CD4-positive, CD25-positive, alpha-beta regulatory T cell (primary cell): ENCODE measurements at places on chromosomes 13 and 19. TPM values are rescaled to one million over a fixed set of nuclear protein-coding genes. Genes with fewer than 3 reads are reported as not detected.

DNA sequence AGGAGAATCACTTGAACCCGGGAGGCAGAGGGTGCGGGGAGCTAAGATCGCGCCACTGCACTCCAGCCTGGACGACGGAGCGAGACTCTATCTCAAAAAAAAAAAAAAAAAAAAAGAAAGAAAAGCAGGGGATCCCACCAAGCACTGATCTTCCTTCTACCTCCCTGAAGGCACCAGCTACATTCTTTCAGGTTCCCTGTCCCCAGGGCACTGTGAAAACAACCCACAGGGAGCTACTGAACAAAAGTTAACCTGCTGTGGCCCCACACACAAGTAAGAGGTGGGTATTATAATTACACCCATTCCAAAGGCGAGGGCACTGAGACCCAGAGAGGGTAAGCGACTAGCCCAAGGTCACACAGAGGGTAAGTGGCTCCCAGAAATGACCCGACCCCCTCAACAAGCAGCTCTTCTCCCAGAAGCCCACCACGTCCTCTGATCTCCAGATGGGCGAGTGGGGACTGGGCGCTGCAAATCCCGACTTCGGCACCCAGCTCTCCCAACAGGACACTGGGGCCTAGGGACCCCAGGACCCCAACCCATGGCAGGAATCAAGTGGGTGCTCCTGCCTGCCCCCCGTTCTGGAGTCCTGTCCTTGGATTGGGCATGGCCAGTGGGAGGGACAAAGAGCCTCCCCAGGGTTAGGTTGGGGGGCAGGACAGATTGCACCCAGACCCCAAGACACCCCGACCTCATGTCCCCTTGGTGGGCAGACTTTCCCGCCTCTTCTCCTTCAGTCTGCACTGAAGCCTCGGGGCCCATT lies 2.4 kb downstream of the LMNB2 start:
- DNase-seq, result no peak
- no peaks in the 10 kb centered on the region for H3K36me3 ChIP-seq
- H3K27me3 ChIP-seq, result no peaks in the 10 kb centered on the region
- no peak overlapping the region for H3K4me3 ChIP-seq
- H3K27ac ChIP-seq, result peak overlapping the region; percentile 69

GRCh38 chr19:48543121-48543710 lies 8.8 kb upstream of the SULT2B1 start:
- DNase-seq, result no peak
- H3K27me3 ChIP-seq, result no peaks in the 10 kb centered on the region
- no peak overlapping the region for H3K4me3 ChIP-seq
- H3K36me3 ChIP-seq, result no peaks in the 10 kb centered on the region
- H3K27ac ChIP-seq, result no peak overlapping the region
- H3K4me1 ChIP-seq, result no peaks in the 10 kb centered on the region

- peaks cover 2% of the 10 kb centered on the region for H3K4me1 ChIP-seq
- no peak overlapping the region for H3K4me3 ChIP-seq
- peaks cover 24% of the 10 kb centered on the region for H3K27me3 ChIP-seq
- no peak overlapping the region for H3K27ac ChIP-seq
- DNase-seq, result no peak
- H3K36me3 ChIP-seq, result no peaks in the 10 kb centered on the region
These were observed 5.3 kb downstream of the MLNR start for GRCh38 chr13:49225223-49226042.

DNA sequence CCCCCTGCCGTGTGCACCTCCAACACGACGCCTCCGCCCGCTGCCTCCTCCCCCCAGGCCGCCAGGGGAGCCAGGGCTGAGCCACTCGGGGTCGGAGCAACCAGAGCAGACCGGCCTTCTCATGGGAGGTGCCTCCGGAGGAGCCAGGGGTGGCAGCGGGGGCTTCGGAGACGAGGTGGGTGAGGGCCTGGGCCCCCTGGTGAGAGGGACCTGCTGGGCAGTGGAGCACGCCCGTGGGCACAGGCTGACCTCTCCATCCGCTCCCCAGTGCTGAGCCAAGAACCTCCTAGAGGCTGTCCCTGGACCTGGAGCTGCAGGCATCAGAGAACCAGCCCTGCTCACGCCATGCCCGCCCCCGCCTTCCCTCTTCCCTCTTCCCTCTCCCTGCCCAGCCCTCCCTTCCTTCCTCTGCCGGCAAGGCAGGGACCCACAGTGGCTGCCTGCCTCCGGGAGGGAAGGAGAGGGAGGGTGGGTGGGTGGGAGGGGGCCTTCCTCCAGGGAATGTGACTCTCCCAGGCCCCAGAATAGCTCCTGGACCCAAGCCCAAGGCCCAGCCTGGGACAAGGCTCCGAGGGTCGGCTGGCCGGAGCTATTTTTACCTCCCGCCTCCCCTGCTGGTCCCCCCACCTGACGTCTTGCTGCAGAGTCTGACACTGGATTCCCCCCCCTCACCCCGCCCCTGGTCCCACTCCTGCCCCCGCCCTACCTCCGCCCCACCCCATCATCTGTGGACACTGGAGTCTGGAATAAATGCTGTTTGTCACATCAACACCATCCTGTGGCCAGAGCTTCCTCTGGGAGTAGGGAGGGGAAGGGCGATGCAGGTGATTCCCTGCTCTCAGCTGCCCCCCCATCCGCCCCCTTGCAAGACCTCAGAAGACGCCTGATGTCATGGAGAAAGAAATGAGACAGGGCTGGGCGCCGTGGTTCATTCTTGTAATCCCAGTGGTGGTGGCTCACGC lies 12.0 kb downstream of the BCAM start:
- no peaks in the 10 kb centered on the region for H3K27me3 ChIP-seq
- H3K4me3 ChIP-seq, result no peak overlapping the region
- no peaks in the 10 kb centered on the region for H3K4me1 ChIP-seq

GRCh38 chr19:2278459-2279158 lies 3.4 kb downstream of the PEAK3 start:
- no peaks in the 10 kb centered on the region for H3K27me3 ChIP-seq
- H3K4me1 ChIP-seq, result peaks cover 27% of the 10 kb centered on the region
- no peaks in the 10 kb centered on the region for H3K36me3 ChIP-seq
- no peak for DNase-seq
- no peak overlapping the region for H3K27ac ChIP-seq
- no peak overlapping the region for H3K4me3 ChIP-seq

GRCh38 chr19:53532362-53532761 lies 5.6 kb upstream of the ZNF331 start:
- no peak overlapping the region for H3K27ac ChIP-seq
- H3K27me3 ChIP-seq, result no peaks in the 10 kb centered on the region
- DNase-seq, result no peak

GRCh38 chr19:33504058-33504444 lies 17.5 kb downstream of the PEPD start:
- no peak for DNase-seq
- no peak overlapping the region for H3K27ac ChIP-seq
- no peak overlapping the region for H3K4me3 ChIP-seq

GRCh38 chr13:33642374-33643065 lies 175.4 kb upstream of the RFC3 start:
- H3K27me3 ChIP-seq, result no peaks in the 10 kb centered on the region
- no peak for DNase-seq
- H3K36me3 ChIP-seq, result no peaks in the 10 kb centered on the region
- no peak overlapping the region for H3K27ac ChIP-seq
- H3K4me1 ChIP-seq, result no peaks in the 10 kb centered on the region
- H3K4me3 ChIP-seq, result no peak overlapping the region

DNA sequence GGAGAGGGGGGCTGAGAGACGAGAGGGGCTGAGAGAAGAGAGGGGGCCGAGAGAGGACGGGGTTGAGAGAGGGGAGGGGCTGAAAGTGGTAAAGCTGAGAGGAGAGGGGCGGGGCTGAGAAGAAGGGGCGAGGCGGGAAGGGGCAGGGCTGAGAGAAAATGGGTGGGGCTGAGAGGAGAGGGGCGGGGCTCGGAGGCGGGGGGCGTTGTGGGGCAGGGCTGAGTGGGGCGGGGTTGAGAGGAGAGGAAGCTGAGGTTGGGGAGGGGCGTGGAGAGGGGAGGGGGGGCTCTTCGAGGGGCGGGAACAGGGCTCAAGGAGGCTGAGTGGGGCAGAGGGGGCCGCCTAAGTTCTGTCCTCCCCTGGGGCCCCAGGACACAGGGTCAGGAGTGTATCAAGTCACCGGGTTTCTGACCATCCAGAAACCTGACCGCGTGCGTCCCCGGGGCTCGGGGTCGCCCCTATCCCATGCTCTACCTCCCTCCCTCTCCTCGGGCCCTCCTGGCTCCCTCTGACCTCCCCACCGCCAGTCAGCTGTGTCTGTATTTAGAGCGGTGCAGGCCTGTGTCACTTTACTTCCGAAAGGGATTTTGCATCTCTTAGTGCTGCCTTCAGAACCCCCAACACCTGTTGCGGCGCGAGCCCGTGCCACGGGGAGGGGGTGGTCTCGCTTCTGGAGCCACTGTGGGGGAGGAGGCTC lies 38.6 kb upstream of the SEMA6B start:
- peak; percentile 35 for DNase-seq
- no peak overlapping the region for H3K4me3 ChIP-seq
- no peak overlapping the region for H3K27ac ChIP-seq
- no peaks in the 10 kb centered on the region for H3K36me3 ChIP-seq
- H3K27me3 ChIP-seq, result peaks cover 12% of the 10 kb centered on the region

DNA sequence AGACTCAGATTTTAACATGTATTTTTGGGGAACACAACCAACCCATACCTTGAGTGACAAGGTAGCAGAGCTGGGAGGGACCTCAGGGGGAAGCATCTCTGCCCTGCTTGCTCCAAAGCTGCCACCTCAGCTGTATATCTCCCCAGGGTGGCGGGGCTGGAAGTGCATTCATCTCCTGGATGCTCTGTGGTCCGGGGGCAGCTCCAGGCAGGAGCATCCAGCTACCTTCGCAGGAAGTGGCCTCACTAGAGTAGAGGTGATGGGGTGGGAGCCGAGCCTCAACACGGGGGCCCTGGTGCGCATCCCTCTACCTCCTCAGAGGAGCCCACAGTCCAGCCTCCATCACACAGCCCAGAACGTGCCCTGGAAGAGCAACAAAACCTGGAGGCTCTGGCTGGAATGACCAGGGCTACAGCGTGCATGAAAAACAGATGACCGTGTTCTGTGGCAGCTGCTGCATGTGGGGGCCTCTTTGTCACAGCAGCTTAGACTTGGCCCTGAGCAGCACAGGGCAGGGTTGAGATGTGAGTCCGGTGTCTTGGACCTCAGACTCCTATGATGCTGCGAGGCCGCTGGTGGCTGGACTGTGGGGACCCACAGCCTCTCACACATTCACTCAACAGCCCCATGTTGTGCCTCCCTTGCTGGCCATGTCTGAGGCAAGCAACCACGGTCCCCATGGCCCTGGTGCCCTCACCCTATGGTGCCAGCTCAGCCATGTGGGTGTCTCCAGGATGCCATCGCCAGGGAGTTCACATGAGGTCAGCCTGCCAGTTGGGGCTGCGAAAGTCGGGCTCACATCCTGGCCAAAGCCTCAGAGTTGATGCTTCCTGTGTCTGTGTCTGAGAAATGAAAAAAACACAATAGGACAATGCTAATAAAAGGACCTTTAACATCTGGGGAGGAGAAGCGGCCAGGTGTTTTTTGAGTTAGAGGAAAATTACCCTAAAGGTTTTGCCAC lies 17.1 kb upstream of the GAS6 start:
- H3K4me1 ChIP-seq, result peaks cover 11% of the 10 kb centered on the region
- H3K27me3 ChIP-seq, result no peaks in the 10 kb centered on the region
- no peaks in the 10 kb centered on the region for H3K36me3 ChIP-seq
- no peak overlapping the region for H3K27ac ChIP-seq
- no peak for DNase-seq

DNA sequence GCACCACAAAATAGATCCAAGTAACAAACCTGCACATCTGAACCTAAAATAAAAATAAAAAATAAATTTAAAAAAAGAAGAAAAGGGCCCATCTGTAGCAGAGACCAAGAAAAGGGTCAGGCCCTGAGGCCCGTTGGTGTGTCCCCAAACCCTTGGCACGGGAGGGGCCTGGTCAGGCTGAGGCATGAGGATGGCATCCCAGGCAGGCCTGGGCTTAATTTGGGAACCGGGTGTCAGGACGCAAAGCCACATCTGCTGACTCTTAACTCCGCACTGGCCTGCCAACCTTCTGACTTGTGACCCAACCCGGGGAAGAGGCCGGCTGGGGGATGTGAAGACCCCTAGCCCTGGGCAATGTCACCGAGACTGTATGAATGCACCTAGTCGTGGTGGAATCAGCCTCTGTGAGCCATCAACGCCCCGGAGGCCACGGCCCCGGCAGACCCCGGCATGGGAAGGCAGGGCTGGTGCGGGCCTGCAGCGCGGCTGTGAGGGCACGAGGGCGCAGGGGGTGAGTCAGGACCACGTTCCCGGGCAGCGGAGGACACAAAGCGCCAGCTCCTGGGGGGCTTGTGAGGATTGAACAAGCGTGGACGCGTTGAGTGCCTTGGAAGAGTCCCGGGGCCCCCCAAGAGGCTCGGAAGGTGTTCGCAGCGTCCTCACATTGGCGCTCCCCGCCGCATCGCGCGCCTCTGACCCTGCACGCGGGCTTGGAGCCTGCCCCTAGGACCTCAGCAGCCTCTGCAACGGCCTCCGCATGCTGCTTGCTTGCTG lies 38.2 kb downstream of the ATP12A start:
- no peaks in the 10 kb centered on the region for H3K4me1 ChIP-seq
- no peak overlapping the region for H3K4me3 ChIP-seq
- H3K27me3 ChIP-seq, result no peaks in the 10 kb centered on the region
- no peaks in the 10 kb centered on the region for H3K36me3 ChIP-seq

- H3K4me1 ChIP-seq, result peaks cover 44% of the 10 kb centered on the region
- DNase-seq, result peak; percentile 50
- H3K27ac ChIP-seq, result peak within 1 kb of the TSS; percentile 41
- no peaks in the 10 kb centered on the region for H3K27me3 ChIP-seq
- H3K36me3 ChIP-seq, result no peaks in the 10 kb centered on the region
These were observed at the start of gene MARK4 for GRCh38 chr19:45250832-45251451. MARK4 (plus strand) TSS chr19:45251271; CDS start chr19:45251589, 318 bp downstream.

GRCh38 chr13:32609428-32609827 lies 23.2 kb downstream of the PDS5B start:
- no peaks in the 10 kb centered on the region for H3K36me3 ChIP-seq
- no peaks in the 10 kb centered on the region for H3K27me3 ChIP-seq
- H3K27ac ChIP-seq, result no peak overlapping the region
- no peak for DNase-seq
- no peak overlapping the region for H3K4me3 ChIP-seq

DNA sequence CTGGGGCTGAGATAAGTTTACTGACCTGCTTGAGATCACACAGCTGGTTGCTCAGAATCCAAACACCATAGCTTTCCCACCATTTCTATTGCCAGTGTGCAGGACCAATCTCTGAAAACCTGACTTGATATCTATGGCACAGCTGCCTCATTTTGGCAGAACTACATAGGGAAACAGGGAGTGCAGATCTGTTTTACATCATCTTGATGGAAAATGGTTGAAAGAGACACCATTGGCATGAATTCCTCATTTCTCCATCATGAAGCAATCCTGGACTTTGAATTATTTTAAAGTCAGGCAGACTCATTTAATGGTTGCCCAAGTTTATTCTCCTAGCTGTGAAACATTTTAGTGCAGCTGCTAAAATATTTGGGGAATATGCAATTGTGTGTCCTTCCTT lies 1628.2 kb upstream of the SLC10A2 start:
- no peaks in the 10 kb centered on the region for H3K27me3 ChIP-seq
- no peak overlapping the region for H3K27ac ChIP-seq
- no peak overlapping the region for H3K4me3 ChIP-seq
- H3K4me1 ChIP-seq, result no peaks in the 10 kb centered on the region
- no peak for DNase-seq

Gene CEACAM19
- not detected for total RNA-seq

Gene CBARP
- 0.12 TPM for total RNA-seq

Gene KIR2DL1
- not detected for total RNA-seq

Gene BIVM
- total RNA-seq, result 8.4 TPM

Gene IL12RB1
- 60.4 TPM for total RNA-seq

Gene COX7A1
- not detected for total RNA-seq

Gene SLC25A41
- total RNA-seq, result 0.42 TPM

Gene LRRC25
- not detected for total RNA-seq

Gene ZSCAN4
- total RNA-seq, result not detected

Gene VMAC
- 25.0 TPM for total RNA-seq

Gene SLITRK1
- not detected for total RNA-seq

Gene KLK2
- total RNA-seq, result not detected

Gene EML2
- total RNA-seq, result 90.0 TPM

Gene CDC42EP5
- not detected for total RNA-seq
